ENCODE measurements at places on chromosomes 5 and 9. TPM values are rescaled to one million over a fixed set of nuclear protein-coding genes. Genes with fewer than 3 reads are reported as not detected.

The WDR38 gene
- not detected for total RNA-seq

GRCh38 chr5:151037561-151038411, 17.4 kb downstream of the GPX3 start:
- DNase-seq: peak; percentile 85

The PDLIM7 gene
- total RNA-seq: 30.1 TPM

- DNase-seq: no peak
These were observed 6.5 kb downstream of the PFN3 start for GRCh38 chr5:177393990-177394389.

The CCNH gene
- 57.7 TPM for total RNA-seq

The PTPRD gene
- total RNA-seq: 1.2 TPM

The HAVCR2 gene
- under 0.01 TPM for total RNA-seq

The CCNO gene
- not detected for total RNA-seq

- DNase-seq: no peak
These were observed 219.1 kb upstream of the TRPC7 start for GRCh38 chr5:136584474-136584873.

GRCh38 chr5:10566543-10567068, 2.7 kb downstream of the ANKRD33B start:
- DNase-seq: no peak

The DELE1 gene
- 46.4 TPM for total RNA-seq

The UBAC1 gene
- 22.2 TPM for total RNA-seq

GRCh38 chr9:98922721-98923435, 20.8 kb upstream of the COL15A1 start:
- DNase-seq: no peak

The SYK gene
- not detected for total RNA-seq

GRCh38 chr9:111661150-111661801, at the start of gene GNG10:
Gene GNG10, plus strand, starts transcription at chr9:111661605. Its CDS starts 30 bp downstream, at chr9:111661635.
- peak; percentile 64 for DNase-seq

DNA sequence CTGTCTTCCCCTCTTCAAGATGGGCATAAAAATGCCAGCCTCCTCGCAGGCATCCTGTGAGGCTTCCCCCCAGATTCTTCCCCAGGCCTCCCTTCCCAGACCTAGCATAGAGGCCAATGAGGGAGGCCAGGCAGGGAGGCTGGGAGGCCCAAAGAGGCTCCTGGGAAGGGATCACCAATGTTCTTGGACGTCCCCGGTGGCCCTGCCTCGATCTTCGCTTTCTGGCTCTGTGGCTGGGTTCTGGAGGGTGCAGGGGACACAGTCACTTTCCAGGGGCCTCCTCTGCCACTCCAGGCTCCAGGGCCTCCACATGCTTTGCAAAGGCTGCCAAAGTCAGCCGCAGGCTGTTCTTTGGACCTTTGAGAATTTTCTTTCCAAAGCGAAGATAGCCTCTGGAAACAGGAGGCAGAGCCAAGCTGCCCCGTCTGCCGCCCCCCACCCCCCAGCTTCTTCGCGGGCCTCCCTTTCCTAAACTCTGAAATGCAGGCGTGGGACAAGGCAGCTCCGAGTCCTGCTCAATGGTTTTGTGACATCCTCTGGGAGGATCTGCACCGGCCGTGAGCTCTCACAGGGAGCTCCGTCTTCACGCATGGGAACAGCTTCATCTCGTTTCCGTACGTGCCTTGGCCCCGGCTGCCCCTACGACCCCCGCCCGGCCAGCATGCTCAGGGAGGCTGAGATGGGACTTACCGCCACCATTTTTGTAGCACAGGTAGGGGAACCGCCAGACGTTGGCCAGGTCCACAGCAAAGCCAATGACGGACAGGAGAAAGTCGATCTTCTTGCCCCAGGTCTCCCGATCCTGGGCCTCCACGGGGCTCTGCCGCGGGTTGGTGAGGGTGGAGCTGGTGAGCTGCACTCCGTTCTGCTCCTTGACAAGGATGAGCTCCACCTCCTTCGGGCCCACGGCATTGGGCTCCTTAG, 2.8 kb downstream of the SLC6A3 start:
- DNase-seq: no peak

- DNase-seq: no peak
These were observed 17.1 kb downstream of the RNF44 start for GRCh38 chr5:176519810-176520720.

The SLC36A2 gene
- not detected for total RNA-seq

DNA sequence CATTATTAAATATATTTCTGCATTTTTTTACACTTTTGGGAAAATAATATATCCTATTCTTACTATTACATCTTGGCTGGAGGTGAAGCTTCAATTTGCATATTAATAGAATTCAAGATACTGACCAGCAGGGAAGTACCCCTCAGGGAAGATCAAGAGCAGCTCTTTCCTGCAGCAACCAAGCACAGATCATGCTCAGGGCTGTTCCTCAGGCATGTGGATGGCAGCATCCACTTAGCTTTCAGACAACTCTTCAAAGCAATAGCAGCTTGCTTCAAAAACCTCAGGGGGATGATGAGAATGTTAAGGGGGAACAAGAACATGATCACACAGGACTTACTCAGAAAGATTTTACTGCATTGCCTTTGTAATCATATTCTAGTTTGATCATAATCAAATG, 731.8 kb downstream of the SEMA5A start:
- DNase-seq: no peak

DNA sequence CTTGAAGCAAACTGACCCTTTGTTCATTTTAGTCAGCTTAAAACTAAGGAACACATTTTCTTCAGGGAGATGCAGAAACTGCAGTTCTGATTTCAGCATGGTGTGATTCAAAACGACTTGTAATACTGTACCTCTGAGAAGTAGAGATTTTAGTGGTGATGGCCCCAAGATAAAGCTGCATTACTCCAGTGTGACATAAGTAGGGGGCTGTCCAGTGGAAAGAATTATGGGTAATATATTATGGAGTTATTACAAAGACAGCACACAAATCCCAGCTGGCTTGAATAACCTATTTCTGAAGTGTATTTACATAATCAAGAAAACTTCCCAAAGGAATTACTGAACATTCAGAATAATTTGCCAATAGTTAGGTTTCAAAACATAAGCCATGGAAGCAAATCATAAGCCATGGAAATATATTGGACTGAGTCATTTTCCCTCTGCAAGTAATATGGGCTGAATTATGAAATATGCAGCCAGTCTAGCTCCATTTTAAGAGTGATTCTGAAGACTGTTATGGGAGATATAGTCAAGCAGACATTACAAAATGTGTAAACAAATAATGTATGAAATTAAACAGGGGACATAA, 133.7 kb upstream of the FBXL17 start:
- DNase-seq: no peak

GRCh38 chr5:169798438-169798837, 161.4 kb downstream of the DOCK2 start:
- DNase-seq: no peak

The SYNPO gene
- 10.7 TPM for total RNA-seq

DNA sequence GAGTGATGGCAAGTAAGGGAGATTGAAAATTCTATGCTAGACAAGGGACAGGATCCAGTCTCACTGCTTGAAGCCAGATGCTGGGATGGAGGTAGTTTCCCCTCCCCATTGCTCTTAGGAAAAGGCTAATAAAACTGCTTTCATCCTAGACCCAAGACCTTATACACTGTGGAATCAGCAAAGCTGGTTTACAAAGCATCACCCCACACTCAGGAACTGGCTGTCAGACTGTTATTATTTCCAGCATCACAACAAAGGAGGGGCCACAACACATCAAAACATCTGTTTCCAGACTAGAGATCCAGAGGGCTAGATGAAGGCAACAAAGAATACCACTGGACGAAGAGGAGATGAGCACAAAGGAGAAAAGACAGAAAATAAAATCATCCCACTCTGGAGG, 364.6 kb upstream of the PTGER4 start:
- DNase-seq: no peak

DNA sequence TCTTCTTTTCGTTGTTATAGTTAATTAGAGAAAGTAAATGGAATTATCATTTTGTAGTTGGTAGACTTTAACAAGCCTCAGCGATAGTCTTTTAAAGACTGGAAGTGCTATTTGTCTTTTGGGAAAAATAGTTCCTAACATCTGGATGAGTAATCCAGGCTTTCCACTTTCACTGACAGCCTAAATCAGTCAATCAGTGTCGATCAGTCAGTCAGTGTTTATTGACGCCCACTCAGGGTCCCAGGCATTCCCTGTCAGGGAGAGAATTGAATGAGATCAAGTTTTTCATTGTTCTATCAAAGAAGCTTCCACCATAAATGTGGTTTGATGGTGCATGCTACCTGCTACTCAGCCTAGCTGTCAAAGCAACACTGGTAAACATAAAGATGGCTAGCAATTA, 2.6 kb downstream of the ABL1 start:
- no peak for DNase-seq

- no peak for DNase-seq
These were observed 215.0 kb downstream of the VPS13A start for GRCh38 chr9:77392328-77392727.

GRCh38 chr5:52690236-52690768, 97.4 kb upstream of the ITGA1 start:
- no peak for DNase-seq

GRCh38 chr5:165630261-165630778, 2124.9 kb downstream of the MAT2B start:
- peak; percentile 68 for DNase-seq

The SPAG8 gene
- not detected for total RNA-seq

The ZMAT2 gene
- 34.0 TPM for total RNA-seq

DNA sequence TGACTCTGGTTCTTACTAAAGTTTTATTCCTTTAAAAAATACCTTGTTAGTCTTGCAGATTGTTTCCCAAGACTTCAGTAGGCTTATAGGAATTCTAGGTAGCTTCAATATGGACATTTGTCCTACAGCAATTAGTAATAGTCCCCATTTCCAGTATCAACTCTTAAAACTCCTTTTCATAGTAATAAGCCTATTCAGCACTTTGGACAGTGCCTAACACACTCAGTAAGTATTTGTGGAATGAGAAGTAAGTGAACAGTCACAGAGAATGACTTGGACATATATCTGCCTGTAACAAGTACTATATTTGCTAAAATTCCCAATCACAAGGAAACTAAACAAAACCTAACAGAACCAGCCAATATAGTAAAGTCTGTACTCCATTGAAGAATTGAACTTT, 1291.8 kb upstream of the DMAC1 start:
- DNase-seq: no peak

- no peak for DNase-seq
These were observed 19.1 kb downstream of the NDST1 start for GRCh38 chr5:150527038-150527437.

DNA sequence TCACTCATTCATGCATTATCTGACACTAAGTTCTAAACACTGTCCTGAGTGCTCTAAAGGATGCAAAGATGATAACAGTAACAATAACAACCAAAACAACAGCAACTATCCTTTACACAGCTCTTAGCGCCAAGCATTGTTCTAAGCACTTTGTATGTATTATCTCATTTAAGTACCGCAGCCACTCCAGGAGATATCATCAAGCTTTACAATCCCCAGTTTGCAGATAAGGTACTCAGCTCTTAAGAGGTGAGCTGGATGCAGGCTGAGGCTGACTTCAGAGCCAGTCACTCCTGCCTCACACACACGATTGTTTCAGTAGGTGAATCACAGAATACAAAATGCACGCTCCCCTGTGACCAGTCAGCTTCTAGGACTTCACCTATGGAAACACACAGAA, 141.8 kb downstream of the PAX5 start:
- DNase-seq: no peak

The NR6A1 gene
- total RNA-seq: 0.22 TPM

DNA sequence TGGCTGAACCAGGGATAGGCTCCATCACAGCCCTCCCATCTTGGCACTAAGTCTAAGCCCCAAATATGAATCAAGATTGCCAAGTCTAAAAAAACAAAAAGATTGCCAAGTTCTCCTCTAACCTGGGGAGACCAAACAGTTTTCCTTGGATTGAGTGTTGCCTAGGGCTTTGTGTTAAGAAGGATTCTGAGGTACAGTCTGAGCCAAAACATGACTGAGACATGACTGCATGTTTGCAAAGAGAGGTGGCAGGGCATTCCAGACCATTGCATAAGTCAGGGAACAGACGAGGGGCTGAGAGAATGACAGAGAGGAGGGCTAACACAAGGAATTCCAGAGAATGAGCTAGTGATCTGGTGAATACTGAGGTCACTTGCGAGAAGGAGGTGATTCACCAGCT, 11.4 kb downstream of the LAMC3 start:
- DNase-seq: no peak

The ORM2 gene
- not detected for total RNA-seq

GRCh38 chr5:16179936-16180788, 571 bp upstream of the MARCHF11 start:
- DNase-seq: no peak

- no peak for DNase-seq
These were observed 280.1 kb upstream of the DMRT1 start for GRCh38 chr9:561427-561826.

GRCh38 chr5:179254638-179255271, 90.5 kb downstream of the ADAMTS2 start:
- DNase-seq: no peak

DNA sequence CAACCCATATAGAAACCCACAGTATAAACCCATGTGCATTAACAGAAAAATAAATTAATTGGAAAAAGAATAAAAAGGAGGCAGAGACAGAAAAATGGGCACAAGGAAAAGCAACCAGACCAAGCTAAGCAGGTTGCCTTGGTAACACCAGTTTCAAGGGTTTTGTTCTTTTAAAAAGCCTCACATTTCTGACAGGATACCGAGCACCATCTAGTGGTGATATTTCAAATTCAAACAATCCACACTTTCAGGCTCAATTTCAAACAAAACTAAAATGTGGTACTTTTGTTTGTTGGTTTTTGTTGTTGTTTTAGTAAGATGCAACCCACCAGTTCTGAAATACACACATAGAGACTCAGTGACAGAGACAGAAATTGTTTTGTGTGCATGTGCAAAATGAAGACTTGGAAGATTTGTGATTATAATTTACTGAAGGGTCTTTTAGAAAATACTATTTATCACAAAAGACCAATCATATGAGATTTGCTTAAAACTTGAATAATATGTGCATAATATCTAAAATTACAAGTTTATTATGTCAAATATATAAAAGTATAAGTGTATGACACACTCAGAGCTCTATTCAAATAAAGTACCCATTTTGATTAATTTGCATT, 318.2 kb downstream of the SLCO4C1 start:
- DNase-seq: peak; percentile 35

DNA sequence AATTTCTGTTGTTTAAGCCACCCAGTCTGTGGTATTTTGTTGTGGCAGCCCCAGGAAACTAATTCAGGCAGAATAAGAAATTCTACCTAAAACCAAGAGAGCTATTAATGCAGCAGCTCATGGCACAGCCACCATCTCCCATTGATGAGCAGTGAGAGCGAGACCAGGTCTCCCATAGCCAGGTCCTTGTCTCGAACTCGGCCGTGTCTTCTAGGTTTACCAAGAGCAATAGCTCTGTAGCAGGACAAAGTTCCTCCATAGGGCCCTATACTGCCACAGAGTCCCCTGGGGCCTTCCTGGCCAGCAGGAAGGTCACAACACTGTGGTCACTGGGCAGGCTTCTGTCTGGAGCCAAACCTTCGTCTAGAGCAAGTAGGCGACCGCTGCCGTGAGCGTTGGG, 34.5 kb upstream of the TJP2 start:
- no peak for DNase-seq

The ARHGEF37 gene
- total RNA-seq: 16.1 TPM

All from lung microvascular endothelial cell (primary cell).